ENCODE measurements at places on chromosomes 2 and 18.

DNA sequence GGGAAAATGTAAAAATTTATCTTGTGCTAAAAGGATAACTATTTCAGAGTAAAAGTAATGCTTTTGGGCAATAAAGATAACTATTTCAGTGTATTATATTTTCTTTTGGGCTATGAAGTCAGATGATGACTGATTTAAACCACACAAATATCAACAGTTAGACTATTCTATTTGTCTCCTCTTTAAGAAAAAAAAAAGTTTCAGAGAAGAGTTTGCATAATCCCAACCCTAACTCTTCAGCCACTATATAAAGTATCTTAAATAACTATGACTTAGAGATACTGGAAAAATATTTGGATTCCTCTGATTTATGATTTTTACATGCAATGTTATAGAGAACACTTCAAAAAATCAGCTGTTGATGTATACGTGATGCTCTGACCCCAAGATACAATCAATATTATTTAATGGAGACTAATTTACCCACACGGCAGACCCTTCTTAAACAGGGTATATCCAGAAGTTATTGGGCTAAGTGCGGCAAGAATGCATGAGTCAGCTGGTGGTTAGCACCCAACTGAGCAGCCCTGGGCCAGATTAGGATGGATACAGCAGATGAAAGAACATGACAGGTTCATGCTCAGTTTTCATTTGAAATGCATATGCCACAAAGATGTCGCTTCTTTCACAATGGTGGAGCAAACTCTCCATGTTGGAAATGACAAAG lies 279.0 kb downstream of the AFF3 start:
- no peak for DNase-seq

GRCh38 chr2:95315801-95316411 lies 18.8 kb downstream of the KCNIP3 start:
- DNase-seq, result no peak

DNA sequence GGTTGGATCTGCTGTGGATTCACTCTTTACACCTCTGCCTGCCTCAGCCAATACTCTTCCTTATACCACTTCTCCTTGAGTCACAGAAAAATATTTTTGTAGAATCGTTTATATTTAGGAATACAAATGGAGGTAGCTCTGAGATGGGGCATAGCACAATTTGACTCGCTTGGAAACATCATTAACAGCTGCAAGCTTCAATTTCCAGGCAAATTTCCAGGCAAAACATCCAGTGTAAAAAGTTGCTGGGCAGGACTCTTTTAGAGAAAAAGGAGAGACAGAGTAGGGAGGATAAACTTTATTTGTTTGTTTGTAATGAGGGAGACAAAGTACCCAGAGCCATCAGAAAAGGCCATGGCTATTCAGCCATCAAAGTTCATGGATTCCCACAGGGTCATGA lies 74.4 kb upstream of the SOX11 start:
- DNase-seq, result no peak

- peak; percentile 74 for DNase-seq
These were observed 12.0 kb upstream of the BCL11A start for GRCh38 chr2:60565472-60565871.

- peak; percentile 36 for DNase-seq
These were observed 12.0 kb downstream of the SIGLEC15 start for GRCh38 chr18:45837283-45838070.

DNA sequence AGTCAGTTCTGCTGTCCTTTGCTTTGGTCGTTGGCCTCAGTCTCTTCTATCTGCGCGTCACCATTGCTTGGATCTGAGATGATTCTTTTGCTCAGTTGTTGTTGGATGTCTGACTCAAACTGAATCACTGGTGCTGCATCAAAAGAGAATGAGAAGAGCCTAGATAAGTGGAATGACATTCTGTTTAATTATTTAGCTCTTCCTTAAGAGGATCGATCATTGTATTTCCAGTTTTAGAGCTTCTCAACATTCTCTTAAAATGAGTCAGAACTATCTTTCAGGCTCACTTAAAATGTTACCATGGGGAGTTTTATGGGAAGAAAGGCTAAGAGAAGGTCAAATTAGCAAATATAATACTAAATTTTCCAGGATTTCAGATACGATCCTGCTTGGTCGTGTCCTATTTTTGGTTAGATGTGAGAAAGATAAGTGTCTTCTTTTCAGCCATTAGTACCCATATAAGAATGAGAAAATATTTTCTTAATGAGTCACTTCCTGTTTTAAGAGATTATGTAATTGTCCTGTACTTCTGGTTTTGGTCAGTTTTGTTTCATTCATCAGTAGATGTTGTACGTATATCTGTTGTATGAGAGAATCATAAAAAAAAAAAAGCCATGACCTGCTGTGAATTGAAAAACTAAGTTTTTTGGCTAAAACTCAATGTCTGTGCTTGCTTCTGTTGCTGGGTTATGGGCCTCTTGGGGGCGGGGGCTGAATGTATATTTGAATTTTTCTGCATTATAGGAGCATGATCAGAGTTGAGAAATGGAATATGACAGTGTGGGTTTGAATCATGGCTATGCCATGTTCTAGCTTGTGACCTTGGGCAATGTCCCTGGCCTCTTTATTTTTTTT lies 31.6 kb upstream of the CASP10 start:
- DNase-seq, result peak; percentile 63

- DNase-seq, result no peak
These were observed 266.0 kb downstream of the RAD51AP2 start for GRCh38 chr2:17252258-17252657.

DNA sequence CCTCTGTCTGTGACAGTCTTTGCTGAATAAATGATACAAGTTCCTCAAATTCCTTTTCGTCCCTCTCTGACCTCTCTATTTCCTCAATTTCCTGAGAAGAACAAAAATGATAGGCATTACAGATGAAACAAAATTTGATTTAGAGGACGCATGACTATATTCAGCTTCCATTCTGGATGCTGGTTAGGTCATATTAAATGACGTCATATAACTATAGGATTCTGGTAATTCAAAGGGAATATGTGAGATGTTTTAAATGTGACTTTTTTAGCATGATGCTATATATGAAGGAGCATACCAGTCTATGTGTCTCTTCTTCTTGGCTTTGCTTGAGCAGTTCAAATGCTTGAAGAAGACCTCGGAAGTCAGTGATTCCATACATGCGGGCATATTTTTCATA lies 102.3 kb downstream of the TTN start:
- no peak for DNase-seq

DNA sequence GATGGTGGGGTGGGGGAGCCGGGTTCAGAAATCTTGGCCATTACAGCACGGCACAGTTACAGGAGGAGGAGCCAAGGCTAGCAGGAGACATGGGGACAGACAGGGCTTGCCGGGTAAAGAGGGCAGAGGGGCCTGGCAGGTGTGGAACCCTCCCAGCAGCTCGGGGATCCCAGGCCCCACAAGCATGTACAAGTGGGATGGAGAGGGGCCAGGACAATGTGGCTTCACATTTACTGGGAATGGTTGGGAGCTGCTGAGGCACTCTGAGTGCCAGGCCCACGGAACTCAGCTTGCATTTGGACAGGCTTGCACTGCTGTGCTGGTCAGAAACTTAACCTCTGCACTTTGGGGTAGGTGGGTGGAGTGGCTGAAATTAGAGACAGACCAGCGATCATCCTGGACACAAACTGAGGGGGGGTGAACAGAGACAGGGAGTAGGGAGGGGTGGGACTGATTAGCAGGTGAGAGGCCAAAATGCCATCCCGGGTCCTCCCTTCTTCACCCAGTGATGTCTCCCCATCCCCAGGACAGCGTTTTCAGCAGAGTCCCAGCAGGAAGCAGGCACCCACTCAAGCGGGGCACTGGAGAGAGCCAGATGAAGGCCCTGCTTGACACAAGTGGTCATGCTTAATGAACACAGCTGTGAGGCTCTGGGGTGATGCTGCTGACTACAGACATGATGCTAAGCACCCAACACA lies 9.6 kb downstream of the PER2 start:
- DNase-seq, result no peak

DNA sequence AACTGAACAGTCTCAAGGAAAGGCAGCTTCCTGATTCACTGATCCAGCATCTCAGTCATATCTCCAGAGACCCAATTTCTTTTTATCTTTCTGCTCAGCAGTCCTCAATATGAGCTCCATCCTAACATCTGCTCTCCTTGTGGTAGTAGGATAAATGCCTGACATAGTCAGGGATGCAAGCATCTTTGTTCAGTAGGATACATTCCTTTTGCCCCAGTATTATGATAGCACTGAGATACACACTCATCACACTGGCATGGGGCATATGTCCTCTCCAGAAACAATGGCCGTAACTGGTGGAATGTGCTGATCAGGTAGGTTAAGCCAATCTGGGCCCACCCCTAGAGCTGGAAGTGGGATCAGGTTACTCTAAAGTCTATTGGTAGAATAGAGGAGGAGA lies 207.2 kb downstream of the ETAA1 start:
- DNase-seq, result no peak

- DNase-seq, result peak; percentile 78
These were observed 4.1 kb upstream of the NEURL3 start for GRCh38 chr2:96509114-96509846.

Measured in B cell (primary cell).